ENCODE measurements at places on chromosomes 1 and 21. TPM values are rescaled to one million over a fixed set of nuclear protein-coding genes. Genes with fewer than 3 reads are reported as not detected.

SEC16B gene
- total RNA-seq: 1.0 TPM

SLC16A4 gene
- 64.4 TPM for total RNA-seq

CSF3R gene
- total RNA-seq: under 0.01 TPM

COL16A1 gene
- 150 TPM for total RNA-seq

NBPF6 gene
- not detected for total RNA-seq

NTNG1 gene
- total RNA-seq: 4.4 TPM

ATF6 gene
- 25.3 TPM for total RNA-seq

RAB3GAP2 gene
- total RNA-seq: 36.5 TPM

KIF26B gene
- total RNA-seq: 6.9 TPM

SELENOF gene
- 207 TPM for total RNA-seq

FALEC gene
- total RNA-seq: 1.0 TPM

BCAR3 gene
- 34.4 TPM for total RNA-seq

ANKRD45 gene
- 1.7 TPM for total RNA-seq

KCNE2 gene
- not detected for total RNA-seq

ARHGEF10L gene
- total RNA-seq: 13.1 TPM

FCAMR gene
- total RNA-seq: not detected

PWP2 gene
- total RNA-seq: 37.0 TPM

IL12RB2 gene
- total RNA-seq: not detected

MTARC1 gene
- 9.6 TPM for total RNA-seq

SLAMF9 gene
- not detected for total RNA-seq

TADA1 gene
- total RNA-seq: 10.5 TPM

OR2M3 gene
- total RNA-seq: not detected

MX2 gene
- total RNA-seq: 3.6 TPM

TYW3 gene
- total RNA-seq: 15.9 TPM

SERINC2 gene
- total RNA-seq: 6.7 TPM

IBA57 gene
- 3.6 TPM for total RNA-seq

PLPPR5 gene
- not detected for total RNA-seq

ST6GALNAC3 gene
- 0.51 TPM for total RNA-seq

NTMT2 gene
- total RNA-seq: not detected

RIMKLA gene
- total RNA-seq: under 0.01 TPM

CAMK1G gene
- total RNA-seq: 0.77 TPM

CYP4Z1 gene
- total RNA-seq: not detected

TMEM269 gene
- not detected for total RNA-seq

MAN1A2 gene
- 41.9 TPM for total RNA-seq

RUNX1 gene
- total RNA-seq: 41.6 TPM

LCE1B gene
- total RNA-seq: not detected

FGR gene
- not detected for total RNA-seq

LCE1D gene
- not detected for total RNA-seq

AMY1A gene
- total RNA-seq: not detected

CD53 gene
- total RNA-seq: not detected

CA6 gene
- total RNA-seq: not detected

KCND3 gene
- 2.3 TPM for total RNA-seq

AKIRIN1 gene
- total RNA-seq: 37.0 TPM

Data from fibroblast of lung (primary cell).